Activated naive CD4-positive, alpha-beta T cell treated with anti-CD3 and anti-CD28 coated beads, Interleukin-2, amount 50 U/mL, for 72 hours (primary cell): ENCODE measurements at places on chromosomes 6 and 20. TPM values are rescaled to one million over a fixed set of nuclear protein-coding genes. Genes with fewer than 3 reads are reported as not detected.

Gene FOXQ1
- total RNA-seq = not detected

Gene DACT2
- total RNA-seq = not detected

Gene EEF1A2
- total RNA-seq = 0.14 TPM

Gene NOX3
- not detected for total RNA-seq

Gene IFT52
- 15.4 TPM for total RNA-seq

Gene GPR31
- not detected for total RNA-seq

Gene PNPLA1
- total RNA-seq = not detected

Gene PEX3
- total RNA-seq = 50.0 TPM

Gene LAMA2
- 2.0 TPM for total RNA-seq

Gene C6orf52
- total RNA-seq = 1.0 TPM

Gene WFDC5
- not detected for total RNA-seq

Gene KHDC3L
- not detected for total RNA-seq

Gene DEFB110
- not detected for total RNA-seq

Gene SNPH
- 4.8 TPM for total RNA-seq

Gene LTV1
- 24.8 TPM for total RNA-seq

Gene HCRTR2
- not detected for total RNA-seq

Gene LAMP5
- not detected for total RNA-seq

Gene DNAH8
- 1.1 TPM for total RNA-seq

Gene LAMA5
- total RNA-seq = 0.36 TPM

Gene SGK2
- total RNA-seq = 0.59 TPM

Gene IL17A
- 1.3 TPM for total RNA-seq

Gene SNAI1
- total RNA-seq = 0.33 TPM

Gene MDN1
- total RNA-seq = 57.5 TPM

Gene IGF2R
- total RNA-seq = 73.8 TPM

Gene DNMT3B
- 2.2 TPM for total RNA-seq

Gene C6orf163
- total RNA-seq = 0.64 TPM

Gene TRIM10
- 0.70 TPM for total RNA-seq

Gene PHACTR2
- total RNA-seq = 20.5 TPM

Gene UNC5CL
- 5.1 TPM for total RNA-seq

Gene DDX39B
- total RNA-seq = 569 TPM

Gene OLIG3
- total RNA-seq = 0.35 TPM

Gene BEND6
- not detected for total RNA-seq

Gene FAM217A
- total RNA-seq = not detected

Gene ECT2L
- total RNA-seq = not detected

Gene GPR63
- total RNA-seq = 0.41 TPM

Gene TPD52L1
- 1.6 TPM for total RNA-seq

Gene HSPA1A
- total RNA-seq = 55.1 TPM

Gene TMEM74B
- 8.3 TPM for total RNA-seq

Gene TCP11
- not detected for total RNA-seq

Gene COL11A2
- 4.6 TPM for total RNA-seq

Gene BANF2
- not detected for total RNA-seq

Gene HTR1E
- not detected for total RNA-seq

Gene MLN
- not detected for total RNA-seq

Gene ZKSCAN8
- 26.0 TPM for total RNA-seq

Gene CST2
- not detected for total RNA-seq

Gene GNRH2
- 0.99 TPM for total RNA-seq
